Activated naive CD8-positive, alpha-beta T cell treated with anti-CD3 and anti-CD28 coated beads, Interleukin-2, amount 10 ng/mL, durations not matched to agents 7 days and 5 days (primary cell): ENCODE measurements at places on chromosomes 16 and 17. TPM values are rescaled to one million over a fixed set of nuclear protein-coding genes. Genes with fewer than 3 reads are reported as not detected.
A peak's percentile ranks its signal among the peaks of the same experiment; 100 is the strongest.

DNA sequence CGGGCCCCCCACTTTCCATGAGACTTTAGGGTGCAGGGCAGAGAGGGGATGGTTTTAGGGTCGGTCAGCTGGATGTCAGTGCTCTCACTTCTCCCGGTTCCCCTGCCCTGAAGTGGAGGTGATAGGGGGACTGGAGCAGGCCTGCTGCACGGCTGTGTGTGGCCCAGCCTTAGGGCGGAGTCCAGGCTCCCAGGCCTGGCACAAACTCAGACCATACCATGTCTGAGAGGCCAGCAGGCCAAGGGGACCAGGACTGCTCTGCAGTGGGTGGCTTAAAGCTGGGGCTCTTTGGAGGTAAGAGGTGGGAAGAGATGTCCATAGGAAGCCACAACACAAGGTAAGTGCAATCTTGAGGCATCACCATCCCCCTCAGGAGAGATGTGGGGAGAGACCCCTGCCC lies 8.3 kb downstream of the TFAP4 start:
- no peak overlapping the region for H3K27ac ChIP-seq
- H3K27me3 ChIP-seq: no peaks in the 10 kb centered on the region
- no peak for DNase-seq

GRCh38 chr16:54930005-54930868 lies at the start of gene IRX5:
Gene IRX5 (plus strand): TSS chr16:54930865. CDS start chr16:54931199, 334 bp downstream.
- peak within 1 kb of the TSS; percentile 88 for H3K27ac ChIP-seq
- peaks cover 1% of the 10 kb centered on the region for H3K36me3 ChIP-seq
- H3K27me3 ChIP-seq: peaks cover 74% of the 10 kb centered on the region

DNA sequence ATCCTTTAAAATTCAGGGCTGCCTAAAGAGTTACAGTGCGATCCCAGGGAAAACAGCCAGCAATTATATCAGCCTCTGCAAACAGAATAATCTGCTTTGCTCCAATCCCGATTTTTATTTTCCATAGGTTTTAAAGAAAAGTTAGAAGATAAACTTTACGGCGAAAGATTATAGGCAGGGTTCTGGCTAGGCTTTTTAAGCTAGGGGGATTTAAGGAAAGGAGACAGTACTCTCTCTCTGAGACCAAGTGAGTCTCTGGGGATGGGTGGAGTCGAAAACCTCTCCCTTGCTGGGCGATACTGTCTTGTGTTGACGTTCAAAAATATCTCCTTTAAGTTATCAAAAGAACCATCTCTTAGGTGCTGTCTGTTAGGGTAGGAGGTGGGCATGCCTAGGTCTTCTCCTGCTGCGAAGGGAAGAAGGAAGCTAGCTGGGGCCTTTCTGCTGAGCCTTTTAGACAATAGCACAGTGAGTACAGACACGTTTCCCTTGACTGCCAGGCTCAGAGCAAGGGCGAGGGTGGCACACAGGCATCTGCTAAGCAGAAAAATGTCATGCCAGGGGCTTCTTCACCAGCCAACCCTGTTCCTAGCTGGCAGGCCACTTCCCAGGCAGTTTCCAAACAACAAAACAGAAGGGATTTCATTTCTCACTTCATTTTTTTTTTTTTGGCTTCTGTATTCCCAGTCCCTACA lies 167.9 kb upstream of the MAF start:
- peaks cover 9% of the 10 kb centered on the region for H3K4me1 ChIP-seq
- no peak for DNase-seq
- no peak overlapping the region for H3K4me3 ChIP-seq
- H3K27ac ChIP-seq: no peak overlapping the region
- peaks cover 28% of the 10 kb centered on the region for H3K27me3 ChIP-seq

GRCh38 chr16:2404099-2404498 lies 25.1 kb upstream of the CCNF start:
- H3K27me3 ChIP-seq: peaks cover 2% of the 10 kb centered on the region
- no peak for DNase-seq

GRCh38 chr17:34363183-34363661 lies at the start of gene CCL1:
Gene CCL1 (minus strand): TSS chr17:34363233. CDS start chr17:34363161, 72 bp downstream.
- no peak for DNase-seq
- no peak within 1 kb of the TSS for H3K4me3 ChIP-seq
- H3K27me3 ChIP-seq: peaks cover 22% of the 10 kb centered on the region
- H3K4me1 ChIP-seq: peaks cover 30% of the 10 kb centered on the region
- H3K27ac ChIP-seq: no peak within 1 kb of the TSS

GRCh38 chr17:42198897-42199296 lies 4.6 kb upstream of the GHDC start:
- peaks cover 3% of the 10 kb centered on the region for H3K4me1 ChIP-seq
- no peak overlapping the region for H3K4me3 ChIP-seq

- no peaks in the 10 kb centered on the region for H3K27me3 ChIP-seq
- H3K4me3 ChIP-seq: no peak overlapping the region
- H3K4me1 ChIP-seq: peaks cover 9% of the 10 kb centered on the region
- no peak overlapping the region for H3K27ac ChIP-seq
Measured at GRCh38 chr17:77205396-77206125, 64.8 kb downstream of the SEC14L1 start.

RBFOX1 gene
- total RNA-seq: not detected

P2RX1 gene
- 1.00 TPM for total RNA-seq

HEATR9 gene
- 6.3 TPM for total RNA-seq

CEP131 gene
- 20.7 TPM for total RNA-seq

NUPR1 gene
- not detected for total RNA-seq

NARF gene
- total RNA-seq: 106 TPM

BEAN1 gene
- not detected for total RNA-seq
